SJSA1 (cell line): ENCODE measurements at places on chromosomes 3 and 15. TPM values are rescaled to one million over a fixed set of nuclear protein-coding genes. Genes with fewer than 3 reads are reported as not detected.

Gene PLS1
- total RNA-seq: 5.2 and 5.4 TPM in 2 replicates

Gene SPCS1
- 94.7 and 111 TPM in 2 replicates for total RNA-seq

Gene MYO1E
- total RNA-seq: 111 and 122 TPM in 2 replicates

Gene PRSS50
- not detected in 2 replicates for total RNA-seq

Gene ZNF774
- 0.66 and 4.1 TPM in 2 replicates for total RNA-seq

Gene PLOD2
- total RNA-seq: 109 and 129 TPM in 2 replicates

Gene CYP1A2
- total RNA-seq: not detected in 2 replicates

Gene MLH1
- 43.1 and 98.5 TPM in 2 replicates for total RNA-seq

Gene FGF12
- total RNA-seq: not detected in 2 replicates

DNA sequence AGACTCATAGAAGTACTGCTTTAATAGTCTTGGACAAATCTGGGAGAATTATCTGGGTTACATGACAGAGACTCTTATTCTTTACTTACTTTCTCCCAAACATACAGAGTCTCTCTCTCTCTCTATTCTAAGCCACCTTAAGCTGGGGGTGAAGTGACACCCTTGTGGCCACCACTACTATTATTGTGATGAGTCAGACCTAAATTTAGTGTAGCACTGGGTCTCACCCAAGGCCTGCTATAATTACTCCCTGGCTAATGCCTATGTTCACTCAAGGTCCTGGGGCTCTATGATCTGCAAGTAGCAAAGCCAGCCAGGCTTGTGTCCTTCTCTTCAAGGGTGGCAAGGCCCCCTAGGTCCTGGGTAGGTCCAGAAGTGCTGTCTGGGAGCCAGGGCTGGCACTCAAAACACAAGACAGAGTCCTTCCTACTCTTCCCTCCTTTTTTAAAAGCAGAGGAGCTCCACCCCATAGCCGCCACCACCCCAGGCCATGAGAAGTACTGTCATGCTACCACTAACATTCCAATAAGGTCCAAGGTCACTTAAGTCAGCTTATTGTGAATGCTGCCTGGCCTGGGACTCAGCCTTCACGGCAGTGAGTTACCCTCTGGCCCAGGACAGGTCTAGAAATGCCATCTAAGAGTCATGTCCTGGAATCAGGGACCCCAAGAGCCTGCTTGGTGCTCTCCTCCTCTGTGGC lies 183.6 kb downstream of the POLQ start:
- no peak overlapping the region for H3K4me3 ChIP-seq
- no peak for DNase-seq
- no peaks in the 10 kb centered on the region for H3K27me3 ChIP-seq
- H3K4me1 ChIP-seq: no peaks in the 10 kb centered on the region

DNA sequence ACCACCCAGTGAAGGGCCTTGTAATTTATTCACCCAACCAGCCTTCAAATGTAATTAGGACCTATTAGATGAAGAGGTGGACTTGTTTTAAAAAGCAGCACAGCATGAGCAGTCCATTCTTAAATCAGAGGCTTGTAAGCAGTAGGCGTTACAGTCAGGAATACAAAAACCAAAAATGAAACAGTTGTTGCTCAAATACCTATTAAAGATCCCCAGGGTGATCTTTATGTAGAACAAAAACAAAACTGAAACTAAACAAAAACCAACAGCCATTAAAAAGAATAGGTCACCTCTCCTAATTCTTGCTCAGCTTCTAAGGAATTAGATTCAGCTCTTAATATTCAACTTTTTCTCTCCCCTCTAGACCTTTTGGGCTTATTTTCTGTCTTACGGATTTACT lies 104.9 kb upstream of the ST8SIA2 start:
- no peak overlapping the region for H3K27ac ChIP-seq
- no peaks in the 10 kb centered on the region for H3K36me3 ChIP-seq
- H3K4me1 ChIP-seq: no peaks in the 10 kb centered on the region
- H3K4me3 ChIP-seq: no peak overlapping the region

DNA sequence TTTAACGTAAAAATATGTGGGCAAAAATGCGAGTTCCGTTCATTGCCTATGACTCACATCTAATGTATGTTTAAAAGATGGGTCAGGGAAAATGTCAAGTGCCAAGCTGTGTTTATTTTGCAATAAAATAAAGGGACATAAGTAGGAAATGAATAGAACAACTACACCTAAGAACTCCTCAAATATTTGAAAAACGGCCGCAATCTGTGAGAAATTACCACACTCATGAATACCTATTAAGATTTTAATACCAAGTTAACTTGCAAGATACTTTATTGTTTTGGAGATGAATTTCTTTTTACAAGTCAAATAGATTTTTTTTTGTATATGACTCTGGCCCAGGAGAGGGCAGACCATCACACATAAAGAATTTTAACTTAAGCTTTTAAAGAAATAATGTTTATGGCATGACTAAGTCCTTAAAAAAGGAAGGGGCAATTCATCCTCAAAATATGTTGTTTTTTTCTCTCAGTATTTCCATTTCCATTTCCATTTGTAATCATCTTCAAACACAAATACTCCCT lies 152.7 kb downstream of the SUCNR1 start:
- peaks cover 30% of the 10 kb centered on the region for H3K4me1 ChIP-seq
- no peak overlapping the region for H3K4me3 ChIP-seq
- DNase-seq: peak; percentile 94
- H3K27me3 ChIP-seq: no peaks in the 10 kb centered on the region
- H3K36me3 ChIP-seq: no peaks in the 10 kb centered on the region

GRCh38 chr3:12154151-12154550 lies 4.6 kb downstream of the TIMP4 start:
- no peak overlapping the region for H3K27ac ChIP-seq
- DNase-seq: no peak
- H3K36me3 ChIP-seq: no peaks in the 10 kb centered on the region

DNA sequence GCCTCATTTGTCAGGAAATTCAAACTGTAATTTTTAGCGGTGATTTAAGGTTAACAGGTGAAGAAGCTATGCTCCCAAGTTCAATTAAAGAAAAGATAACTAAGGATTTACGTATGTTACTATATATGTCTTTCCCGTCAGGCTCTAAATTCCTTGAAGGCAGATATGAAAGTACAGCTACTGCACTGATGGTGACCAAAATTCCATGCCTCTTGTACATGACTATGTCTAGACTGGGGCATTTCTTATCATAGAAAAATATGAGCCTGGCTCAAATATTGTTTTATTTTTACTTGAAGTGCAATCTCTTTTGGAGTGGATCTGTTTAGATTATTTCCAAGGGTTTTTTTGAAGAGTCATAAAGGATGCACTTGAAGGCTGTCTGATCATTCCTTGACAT lies 647.1 kb upstream of the KCNMB2 start:
- no peaks in the 10 kb centered on the region for H3K36me3 ChIP-seq
- no peak overlapping the region for H3K4me3 ChIP-seq
- DNase-seq: no peak
- H3K4me1 ChIP-seq: peaks cover 11% of the 10 kb centered on the region
- H3K27ac ChIP-seq: no peak overlapping the region

GRCh38 chr3:52277972-52278509 lies 408 bp downstream of the WDR82 start:
- H3K4me1 ChIP-seq: peaks cover 35% of the 10 kb centered on the region
- peak overlapping the region; percentile 88 for H3K4me3 ChIP-seq
- H3K27ac ChIP-seq: peak overlapping the region; percentile 96
- DNase-seq: no peak
- no peaks in the 10 kb centered on the region for H3K27me3 ChIP-seq
- H3K36me3 ChIP-seq: peaks cover 35% of the 10 kb centered on the region

DNA sequence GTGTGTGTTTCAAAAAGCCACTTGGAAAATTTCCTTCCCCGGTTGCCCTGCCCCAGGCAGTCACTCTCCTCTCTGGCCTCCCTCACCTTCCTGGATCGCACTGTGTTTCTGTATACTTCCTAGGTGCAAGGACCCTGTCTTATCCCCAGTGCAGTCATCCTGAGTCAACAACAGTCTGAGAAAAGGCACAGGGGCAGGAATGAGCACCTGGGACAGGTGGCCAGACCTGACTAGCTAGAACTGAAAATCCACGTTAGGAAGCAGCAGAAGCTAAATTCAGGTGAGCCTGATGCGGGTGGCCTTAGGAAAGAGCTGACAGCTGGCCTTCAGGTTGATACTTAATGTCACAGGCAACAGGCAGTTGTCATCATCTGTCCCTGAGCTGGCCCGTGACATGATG lies 62.9 kb upstream of the VGLL4 start:
- DNase-seq: no peak
- no peak overlapping the region for H3K4me3 ChIP-seq
- no peaks in the 10 kb centered on the region for H3K36me3 ChIP-seq
- no peaks in the 10 kb centered on the region for H3K4me1 ChIP-seq

GRCh38 chr3:137217733-137218132 lies 259.9 kb downstream of the IL20RB start:
- no peak for DNase-seq
- H3K4me3 ChIP-seq: no peak overlapping the region
- no peaks in the 10 kb centered on the region for H3K36me3 ChIP-seq
- no peaks in the 10 kb centered on the region for H3K27me3 ChIP-seq
- no peak overlapping the region for H3K27ac ChIP-seq

- H3K27me3 ChIP-seq: no peaks in the 10 kb centered on the region
- no peak overlapping the region for H3K27ac ChIP-seq
- no peak overlapping the region for H3K4me3 ChIP-seq
- H3K4me1 ChIP-seq: no peaks in the 10 kb centered on the region
These were observed 4.9 kb downstream of the UBR1 start for GRCh38 chr15:43100971-43101370.

DNA sequence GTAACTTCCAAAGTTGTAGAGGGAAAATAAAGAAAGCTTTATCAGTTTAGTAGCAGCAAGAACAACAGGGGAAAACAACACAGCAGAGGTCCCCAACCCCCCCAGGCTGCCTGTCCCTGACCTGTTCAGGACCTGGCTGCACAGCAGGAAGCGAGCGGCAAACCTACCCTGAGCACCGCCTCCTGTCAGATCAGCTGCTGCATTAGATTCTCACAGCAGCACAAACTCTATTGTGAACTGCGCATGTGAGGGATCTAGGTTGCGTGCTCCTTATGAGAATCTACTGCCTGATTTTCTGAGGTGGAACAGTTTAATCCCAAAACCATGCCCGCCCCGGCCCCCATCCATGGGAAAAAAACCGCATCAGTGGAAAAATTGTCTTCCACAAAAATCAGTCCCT lies 40.3 kb downstream of the USP50 start:
- no peaks in the 10 kb centered on the region for H3K4me1 ChIP-seq
- no peak overlapping the region for H3K4me3 ChIP-seq
- no peak overlapping the region for H3K27ac ChIP-seq
- DNase-seq: no peak
- peaks cover 8% of the 10 kb centered on the region for H3K36me3 ChIP-seq

- no peaks in the 10 kb centered on the region for H3K4me1 ChIP-seq
- H3K4me3 ChIP-seq: no peak overlapping the region
- H3K27ac ChIP-seq: no peak overlapping the region
- H3K27me3 ChIP-seq: peaks cover 9% of the 10 kb centered on the region; the same call in 1 of the 2 replicates
- no peaks in the 10 kb centered on the region for H3K36me3 ChIP-seq
These were observed 57.7 kb downstream of the ATP2B2 start for GRCh38 chr3:10447527-10448260.

DNA sequence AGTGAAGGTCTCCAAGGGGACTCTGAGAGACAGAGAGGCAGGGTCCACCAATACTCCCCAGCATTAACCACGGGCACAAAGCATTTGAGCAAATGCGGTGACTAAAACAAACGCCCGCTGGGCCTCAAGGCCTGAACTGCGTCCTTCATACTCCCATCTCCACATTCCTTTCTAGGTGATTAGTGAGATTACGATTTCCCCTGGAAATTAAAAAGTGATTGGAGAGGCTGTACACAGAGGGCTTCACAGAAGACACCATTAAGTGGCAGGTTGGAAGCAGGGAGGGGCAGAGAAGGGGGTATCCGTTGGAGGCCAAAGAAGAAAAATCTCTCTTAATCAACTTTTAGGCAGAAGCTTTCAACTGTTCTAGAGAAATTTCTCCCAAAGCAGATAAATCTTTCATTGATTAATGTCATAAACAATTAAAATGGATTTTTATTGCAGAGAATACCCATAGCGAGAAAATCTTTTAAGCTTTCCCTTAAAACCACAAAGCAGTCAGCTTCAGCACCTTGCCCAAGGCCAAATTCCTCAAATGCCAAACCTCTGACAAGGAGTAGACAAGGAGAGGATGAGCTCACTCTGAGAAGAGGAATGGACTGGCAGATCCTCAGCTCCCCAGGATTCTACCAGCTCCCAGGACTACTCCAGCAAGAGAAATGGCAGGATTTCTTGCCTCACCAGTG lies 38.2 kb downstream of the MB21D2 start:
- no peaks in the 10 kb centered on the region for H3K36me3 ChIP-seq
- H3K4me3 ChIP-seq: no peak overlapping the region
- H3K27me3 ChIP-seq: no peaks in the 10 kb centered on the region
- H3K4me1 ChIP-seq: peaks cover 45% of the 10 kb centered on the region
- DNase-seq: peak; percentile 94
- H3K27ac ChIP-seq: no peak overlapping the region

GRCh38 chr15:91975241-91975978 lies 121.9 kb downstream of the SLCO3A1 start:
- H3K4me1 ChIP-seq: no peaks in the 10 kb centered on the region
- no peaks in the 10 kb centered on the region for H3K27me3 ChIP-seq
- no peak overlapping the region for H3K27ac ChIP-seq
- no peak for DNase-seq
- H3K36me3 ChIP-seq: no peaks in the 10 kb centered on the region

- H3K27ac ChIP-seq: no peak overlapping the region
- no peaks in the 10 kb centered on the region for H3K27me3 ChIP-seq
- DNase-seq: no peak
- peaks cover 19% of the 10 kb centered on the region for H3K4me1 ChIP-seq
- no peaks in the 10 kb centered on the region for H3K36me3 ChIP-seq
These were observed 603.3 kb upstream of the TBL1XR1 start for GRCh38 chr3:177800561-177800960.

DNA sequence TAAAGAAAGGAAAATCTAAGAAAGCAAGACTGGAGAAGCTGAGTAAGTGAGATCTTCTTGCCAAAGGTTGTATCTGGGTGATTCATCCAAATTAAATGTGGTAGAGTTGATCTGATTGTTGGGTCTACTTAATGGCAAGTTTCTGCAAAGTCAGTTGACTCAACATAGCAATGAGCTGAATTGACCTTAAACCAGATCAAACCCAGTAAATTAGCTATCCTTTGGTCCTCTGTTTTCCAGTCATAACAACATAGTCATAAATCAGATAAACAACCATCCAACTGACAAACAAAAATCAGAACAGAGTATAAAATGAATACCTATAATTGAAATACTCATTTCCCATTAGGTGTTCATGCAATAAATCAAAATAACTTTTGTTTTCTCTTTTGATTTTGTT lies 142.6 kb upstream of the CFAP20DC start:
- no peaks in the 10 kb centered on the region for H3K36me3 ChIP-seq
- no peak overlapping the region for H3K27ac ChIP-seq
- no peaks in the 10 kb centered on the region for H3K27me3 ChIP-seq
- peaks cover 5% of the 10 kb centered on the region; the same call in 1 of the 2 replicates for H3K4me1 ChIP-seq

DNA sequence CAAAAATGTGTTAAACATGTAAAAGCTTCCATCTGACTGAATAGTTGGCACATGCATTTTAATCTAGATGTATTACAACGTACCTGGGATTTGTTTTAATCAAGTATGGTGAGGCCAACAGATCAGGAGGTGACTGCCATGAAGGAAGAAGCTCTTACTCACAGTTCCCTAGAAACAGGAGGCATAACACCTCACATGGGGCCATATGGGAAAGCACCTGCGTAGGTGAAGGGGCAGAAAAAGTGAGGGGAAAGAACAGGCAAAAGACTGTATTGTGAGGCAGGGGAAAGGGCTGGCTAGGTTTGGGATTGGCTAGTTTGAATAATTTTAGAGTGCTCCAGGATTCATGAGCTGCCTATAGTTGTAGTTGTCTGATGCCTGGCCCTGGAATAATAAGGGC lies 9.6 kb downstream of the SQOR start:
- H3K4me3 ChIP-seq: no peak overlapping the region
- no peak overlapping the region for H3K27ac ChIP-seq
- no peak for DNase-seq
- no peaks in the 10 kb centered on the region for H3K27me3 ChIP-seq
- H3K4me1 ChIP-seq: peaks cover 20% of the 10 kb centered on the region
- H3K36me3 ChIP-seq: no peaks in the 10 kb centered on the region
